A549 treated with CpdA at 1 μM for 4 hours (cell line): ENCODE measurements at places on chromosomes 6 and 20. TPM values are rescaled to one million over a fixed set of nuclear protein-coding genes. Genes with fewer than 3 reads are reported as not detected.

Gene DOK5
- total RNA-seq: 0.02 to 0.12 TPM in 2 of 5 replicates, not detected in the others

Gene CST5
- total RNA-seq: not detected in 5 replicates

Gene GGTLC1
- not detected in 5 replicates for total RNA-seq

Gene ULBP2
- total RNA-seq: 2.9 to 3.9 TPM (median 3.7 TPM) in 5 replicates

Gene MDFI
- 0.24 to 1.3 TPM (median 0.80 TPM) in 5 replicates for total RNA-seq

Gene SMIM28
- total RNA-seq: not detected in 5 replicates

Gene TMEM244
- total RNA-seq: not detected in 5 replicates

Gene TSHZ2
- total RNA-seq: not detected in 5 replicates

Gene GPR6
- total RNA-seq: not detected in 5 replicates

Gene CARMIL1
- total RNA-seq: 7.5 to 10.6 TPM (median 8.0 TPM) in 5 replicates

Gene FAM83C
- total RNA-seq: 0.03 to 0.06 TPM (median 0.05 TPM) in 3 of 5 replicates, not detected in the others

Gene BTN1A1
- 0.06 TPM in 1 of 5 replicates, not detected in the others for total RNA-seq

Gene BTNL2
- not detected in 5 replicates for total RNA-seq

Gene TRERF1
- 6.8 to 8.8 TPM (median 8.0 TPM) in 5 replicates for total RNA-seq

Gene TRIM10
- total RNA-seq: not detected in 5 replicates

Gene ECHDC1
- 36.1 to 65.4 TPM (median 38.2 TPM) in 5 replicates for total RNA-seq

Gene CST2
- 0.22 to 0.44 TPM (median 0.39 TPM) in 3 of 5 replicates, not detected in the others for total RNA-seq

Gene GABRR1
- not detected in 5 replicates for total RNA-seq

Gene LIME1
- 6.2 to 10.5 TPM (median 8.5 TPM) in 5 replicates for total RNA-seq

Gene SLC24A3
- 0.02 to 0.04 TPM in 2 of 5 replicates, not detected in the others for total RNA-seq

Gene BEND3
- 3.3 to 4.4 TPM (median 3.7 TPM) in 5 replicates for total RNA-seq

Gene SRPK1
- 29.1 to 48.1 TPM (median 32.5 TPM) in 5 replicates for total RNA-seq

Gene HCRTR2
- total RNA-seq: not detected in 5 replicates
